Lung microvascular endothelial cell (primary cell): ENCODE measurements at places on chromosomes 2 and 18. TPM values are rescaled to one million over a fixed set of nuclear protein-coding genes. Genes with fewer than 3 reads are reported as not detected.

DNA sequence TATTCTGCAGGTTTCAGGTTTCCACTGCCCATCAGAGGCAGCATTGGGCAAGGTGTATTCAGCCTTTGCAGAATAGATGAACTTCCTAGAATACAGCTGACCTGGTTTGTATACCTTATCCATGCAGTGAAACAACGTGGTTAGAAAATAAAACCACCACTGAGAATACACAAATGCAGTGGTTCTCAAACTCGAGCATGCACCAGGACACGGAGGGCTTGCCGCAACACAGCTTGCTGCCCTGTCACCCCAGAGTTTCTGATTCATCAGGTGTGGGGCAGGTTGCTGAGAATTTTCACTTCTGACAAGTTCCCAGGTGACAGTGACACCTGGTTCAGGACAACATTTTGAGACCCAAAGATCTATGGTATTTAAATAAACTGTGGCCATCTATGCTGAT lies 23.4 kb upstream of the C1D start:
- no peak for DNase-seq

- DNase-seq = no peak
Measured at GRCh38 chr2:43201016-43201415, 25.4 kb downstream of the ZFP36L2 start.

- DNase-seq = peak; percentile 89
Measured at GRCh38 chr2:67840460-67841068, 222.2 kb downstream of the C1D start.

DNA sequence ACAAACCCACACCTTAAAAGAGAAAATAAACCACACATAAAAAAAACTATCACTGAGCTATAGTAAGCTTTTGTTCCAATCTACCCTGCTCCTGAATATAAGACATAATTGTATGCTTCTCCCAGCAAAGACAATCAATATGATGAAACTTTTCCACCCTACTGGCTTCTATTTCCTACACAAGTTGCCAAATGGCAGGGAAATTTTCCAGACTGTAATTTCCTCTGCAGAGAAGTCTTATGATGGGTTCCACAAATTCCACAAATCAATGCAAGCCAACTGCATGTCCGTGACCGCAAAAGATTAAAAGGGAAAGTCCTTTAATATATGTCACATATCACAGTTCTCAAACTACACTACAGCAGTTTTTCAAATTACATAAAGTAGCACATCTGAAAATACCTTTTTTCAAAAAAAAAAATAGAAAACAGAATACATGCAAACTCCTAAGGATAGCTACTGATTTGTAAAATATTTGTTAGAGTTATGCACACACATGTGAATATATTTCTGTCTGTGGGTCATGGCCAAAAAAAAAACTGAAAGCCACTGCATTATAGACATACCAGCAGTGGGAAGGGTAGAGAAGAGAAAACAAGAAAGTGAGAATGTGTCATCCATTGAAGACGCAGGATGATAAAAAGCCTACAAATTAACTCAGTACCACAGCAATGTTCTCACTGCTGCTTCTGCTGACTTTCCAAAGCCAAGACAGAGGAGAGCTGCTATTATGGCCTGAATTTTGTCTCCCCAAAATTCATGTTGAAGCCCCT lies 61.4 kb downstream of the RPL31 start:
- peak; percentile 99 for DNase-seq

GRCh38 chr2:126886211-126886915 lies 12.3 kb upstream of the TEX51 start:
- DNase-seq = peak; percentile 62

DNA sequence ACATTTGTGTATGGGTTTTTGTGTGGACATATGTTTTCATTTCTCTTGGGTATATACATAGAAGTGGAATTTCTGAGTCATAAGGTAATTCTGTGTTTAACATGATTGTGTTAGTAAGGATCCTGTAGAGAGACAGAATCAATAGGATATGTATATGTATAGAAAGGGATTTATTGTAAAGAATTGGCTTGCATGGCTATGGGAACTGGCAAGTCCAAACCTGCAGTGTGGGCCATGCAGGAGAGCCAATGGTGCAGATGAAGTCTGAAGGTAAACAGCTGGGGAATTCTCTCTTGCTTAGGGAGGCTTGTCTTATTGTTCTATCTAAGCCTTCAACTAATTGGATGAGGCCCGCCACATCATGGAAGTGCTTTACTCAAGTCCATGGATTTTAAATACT lies 39.2 kb upstream of the IL1R2 start:
- no peak for DNase-seq

DNA sequence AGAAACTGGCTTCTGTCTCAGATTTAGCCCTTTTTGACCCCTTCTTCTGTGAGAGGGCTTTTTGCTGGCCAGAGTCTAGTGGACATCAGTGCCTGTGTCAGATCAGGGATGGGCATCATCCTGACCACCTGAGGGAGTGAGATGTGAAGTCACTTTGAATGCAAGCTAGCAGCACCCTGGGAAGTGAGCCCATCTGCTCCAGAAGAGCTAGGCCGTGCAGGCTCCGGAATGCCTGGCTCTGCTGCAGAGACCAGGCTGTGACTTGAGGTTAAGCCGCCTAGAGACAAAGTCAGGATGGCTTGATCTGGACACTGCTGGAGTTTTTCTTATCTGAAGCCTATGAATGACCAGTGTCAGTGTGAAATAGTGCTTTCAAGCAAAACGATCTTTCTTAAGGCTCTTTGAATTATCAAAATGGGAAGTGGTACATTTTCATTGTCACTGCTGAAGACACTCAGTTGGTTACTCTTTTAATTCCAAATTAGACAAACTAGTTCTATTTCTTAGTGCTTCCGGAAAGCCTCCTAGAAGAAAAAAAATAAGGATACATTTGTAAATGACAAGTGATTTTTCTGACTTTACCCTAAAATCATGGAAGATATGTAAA lies 20.8 kb downstream of the DGUOK start:
- no peak for DNase-seq

BCL2 gene
- 0.87 and 1.6 TPM in 2 replicates for total RNA-seq

MSGN1 gene
- not detected in 2 replicates for total RNA-seq

DNA sequence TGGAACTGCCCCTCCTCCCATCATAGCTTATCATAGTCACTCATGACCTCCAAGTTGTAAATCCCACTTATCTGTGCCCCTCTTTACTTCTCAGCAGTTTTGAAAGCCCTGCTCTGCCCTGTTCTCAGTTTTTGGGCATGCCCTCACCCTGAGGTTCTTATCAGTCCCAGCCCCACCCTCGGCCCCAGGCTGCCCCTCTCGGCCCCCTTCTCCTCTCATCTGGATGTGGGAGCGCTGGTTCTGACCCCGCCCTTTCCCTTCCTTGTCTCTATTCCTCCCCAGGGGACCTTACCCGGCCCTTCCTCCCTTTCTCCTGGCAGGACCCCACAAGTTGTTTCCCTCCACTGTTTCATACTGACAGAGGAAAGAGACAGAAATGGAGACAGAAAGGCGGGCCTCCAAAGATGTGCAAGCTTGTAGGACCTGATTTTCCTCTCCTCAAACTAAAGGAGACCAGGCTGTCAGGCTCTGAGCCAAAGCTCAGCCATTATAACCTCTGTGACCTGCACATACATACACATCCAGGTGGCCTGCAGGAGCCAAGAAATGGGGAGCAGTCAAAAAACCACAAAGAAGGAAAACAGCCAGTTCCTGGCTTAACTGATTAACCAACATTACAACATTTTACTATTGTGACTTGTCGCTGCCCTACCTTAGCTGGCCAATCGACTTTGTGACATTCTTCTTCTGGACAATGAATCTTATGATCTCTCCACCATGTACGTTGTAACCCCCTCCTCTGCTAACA lies 171.0 kb upstream of the HS6ST1 start:
- DNase-seq = no peak

NETO1 gene
- total RNA-seq = not detected in 2 replicates

HOXD12 gene
- not detected in 2 replicates for total RNA-seq
